Naive thymus-derived CD4-positive, alpha-beta T cell (primary cell): ENCODE measurements at places on chromosomes 4 and X.

DNA sequence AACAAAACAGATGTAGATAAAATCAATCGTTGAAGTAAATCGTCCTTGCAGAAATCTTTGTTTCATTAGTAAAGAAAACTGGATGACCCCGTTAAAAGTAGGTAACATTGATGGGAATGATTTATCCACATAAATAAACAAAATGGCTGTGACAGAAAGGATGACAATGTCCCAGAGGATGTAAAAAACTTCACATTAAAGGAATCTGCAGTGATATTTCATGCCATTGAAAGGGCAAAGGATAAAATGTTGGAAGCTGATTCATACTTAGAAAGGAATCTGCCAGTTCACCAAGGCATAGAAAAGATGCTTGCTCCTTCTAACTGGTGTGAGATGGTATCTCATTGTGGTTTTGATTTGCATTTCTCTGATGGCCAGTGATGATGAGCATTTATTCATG lies 24.2 kb upstream of the EPGN start:
- DNase-seq = no peak

- no peak for DNase-seq
Observed at GRCh38 chr4:112142182-112142581, 3.1 kb upstream of the FAM241A start.

DNA sequence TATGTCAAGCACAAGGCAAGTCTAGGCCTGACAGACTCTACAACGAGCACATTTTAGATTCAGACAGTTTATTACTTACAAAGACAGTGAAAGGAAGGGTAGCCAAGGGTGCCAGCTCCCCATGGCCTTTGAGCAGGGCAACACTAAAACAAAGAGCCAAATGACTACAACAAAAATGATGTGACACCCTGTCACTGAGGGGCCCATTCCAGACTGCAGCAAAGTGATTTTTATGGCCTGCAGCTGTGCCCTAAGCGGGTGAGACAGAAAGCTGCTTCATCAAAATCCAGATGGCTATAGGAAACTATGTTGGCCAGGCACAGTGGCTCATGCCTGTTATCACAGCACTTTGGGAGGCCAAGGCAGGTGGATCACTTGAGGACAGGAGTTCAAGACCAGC lies 13.4 kb upstream of the RP2 start:
- no peak for DNase-seq

DNA sequence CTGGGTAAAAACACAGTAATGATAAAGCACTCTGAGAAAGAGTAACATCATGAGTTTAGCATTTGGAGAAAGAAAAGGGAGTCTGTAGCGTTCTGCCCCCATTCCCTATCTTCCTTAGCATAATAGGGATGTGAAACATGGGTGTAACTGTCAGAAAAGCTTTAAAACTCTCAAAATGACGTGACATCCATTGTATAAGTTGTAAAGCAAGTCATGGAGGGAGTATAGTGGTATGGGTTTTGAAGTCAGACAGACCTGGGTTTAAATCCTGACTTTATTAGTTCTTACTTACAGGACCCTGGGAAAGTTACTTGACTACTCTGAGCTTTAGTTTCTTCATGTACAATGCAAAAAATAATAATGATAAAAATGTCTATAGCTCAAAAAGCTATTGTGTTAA lies 17.1 kb downstream of the FBXO8 start:
- DNase-seq = no peak

GRCh38 chrX:109707319-109707718 lies 25.7 kb downstream of the ACSL4 start:
- DNase-seq = no peak
